Activated CD4-positive, alpha-beta T cell treated with anti-CD3 and anti-CD28 coated beads for 1 hour (primary cell): ENCODE measurements at places on chromosomes 4 and X.

DNA sequence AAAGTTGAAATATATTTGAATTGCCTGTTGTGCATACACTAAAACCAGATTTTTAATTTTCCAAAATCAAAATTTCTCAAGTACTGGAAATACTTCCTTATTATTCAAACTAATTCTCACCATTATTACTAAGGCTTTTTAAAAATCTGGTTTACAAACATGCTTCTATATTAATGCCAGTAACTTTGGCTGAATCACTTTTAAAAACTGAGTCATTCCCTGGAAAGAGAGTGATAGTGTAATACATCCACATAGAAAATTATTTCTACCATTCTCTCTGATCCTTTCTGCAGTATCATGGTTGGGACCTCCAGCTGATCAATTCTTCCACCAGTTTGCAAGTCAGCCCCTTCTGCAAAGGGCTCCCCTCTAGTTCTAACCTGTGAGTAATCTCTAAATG, 165.3 kb upstream of the FAM241A start:
- no peak for DNase-seq

DNA sequence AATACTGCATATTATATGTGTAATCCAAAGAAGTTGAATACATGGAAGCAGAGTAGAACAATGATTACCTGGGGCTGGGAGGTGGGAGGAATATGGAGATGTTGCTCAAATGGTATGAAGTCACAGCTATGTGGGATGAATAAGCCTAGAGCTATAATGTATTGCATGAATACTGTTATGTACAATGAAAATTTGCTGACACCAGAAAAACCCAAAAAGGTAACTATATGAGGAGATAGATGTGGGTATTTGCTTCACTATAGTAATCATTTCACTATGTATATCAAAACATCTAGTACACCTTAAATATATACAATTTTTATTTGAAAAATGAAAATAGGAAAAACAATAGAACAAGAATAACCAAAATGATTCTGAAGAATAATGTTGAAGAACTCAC, 11.2 kb downstream of the PAGE3 start:
- no peak for DNase-seq

GRCh38 chr4:53522334-53522733, 69.0 kb downstream of the LNX1 start:
- DNase-seq, result no peak

GRCh38 chrX:29145316-29145715, 558.1 kb downstream of the IL1RAPL1 start:
- DNase-seq, result no peak

GRCh38 chr4:139822391-139822790, 156.8 kb downstream of the MGST2 start:
- DNase-seq, result no peak

DNA sequence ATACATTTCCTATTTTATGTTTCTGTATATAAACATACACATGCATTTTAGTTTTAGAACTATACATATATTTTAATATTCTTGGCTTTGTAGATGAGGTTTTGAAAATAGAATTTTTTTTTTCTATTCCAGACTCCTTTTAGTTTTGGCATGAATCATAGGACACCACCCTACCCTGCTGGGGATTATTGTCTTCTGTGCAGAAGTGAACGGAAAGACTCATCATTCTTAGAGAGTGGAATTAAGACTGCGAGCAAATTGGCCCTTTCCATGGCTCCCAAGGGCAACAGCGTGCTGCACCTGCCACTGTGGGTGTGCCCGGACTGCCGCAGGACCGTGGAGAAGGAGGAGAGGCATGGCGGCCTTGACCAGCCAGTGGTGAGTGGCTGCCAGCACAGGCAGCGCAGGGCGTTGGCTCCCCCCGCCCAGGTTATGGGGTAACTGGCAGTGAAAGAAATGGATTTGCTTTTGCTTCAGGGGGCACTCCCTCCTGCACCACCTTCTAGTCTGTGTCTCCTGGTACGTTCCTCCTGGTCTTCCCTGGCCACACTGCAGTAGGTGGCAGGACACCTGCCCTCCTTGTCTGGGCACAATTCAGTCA, 59.6 kb downstream of the FAM193A start:
- no peak for DNase-seq

GRCh38 chr4:168656055-168656660, 159.3 kb downstream of the PALLD start:
- DNase-seq, result no peak

DNA sequence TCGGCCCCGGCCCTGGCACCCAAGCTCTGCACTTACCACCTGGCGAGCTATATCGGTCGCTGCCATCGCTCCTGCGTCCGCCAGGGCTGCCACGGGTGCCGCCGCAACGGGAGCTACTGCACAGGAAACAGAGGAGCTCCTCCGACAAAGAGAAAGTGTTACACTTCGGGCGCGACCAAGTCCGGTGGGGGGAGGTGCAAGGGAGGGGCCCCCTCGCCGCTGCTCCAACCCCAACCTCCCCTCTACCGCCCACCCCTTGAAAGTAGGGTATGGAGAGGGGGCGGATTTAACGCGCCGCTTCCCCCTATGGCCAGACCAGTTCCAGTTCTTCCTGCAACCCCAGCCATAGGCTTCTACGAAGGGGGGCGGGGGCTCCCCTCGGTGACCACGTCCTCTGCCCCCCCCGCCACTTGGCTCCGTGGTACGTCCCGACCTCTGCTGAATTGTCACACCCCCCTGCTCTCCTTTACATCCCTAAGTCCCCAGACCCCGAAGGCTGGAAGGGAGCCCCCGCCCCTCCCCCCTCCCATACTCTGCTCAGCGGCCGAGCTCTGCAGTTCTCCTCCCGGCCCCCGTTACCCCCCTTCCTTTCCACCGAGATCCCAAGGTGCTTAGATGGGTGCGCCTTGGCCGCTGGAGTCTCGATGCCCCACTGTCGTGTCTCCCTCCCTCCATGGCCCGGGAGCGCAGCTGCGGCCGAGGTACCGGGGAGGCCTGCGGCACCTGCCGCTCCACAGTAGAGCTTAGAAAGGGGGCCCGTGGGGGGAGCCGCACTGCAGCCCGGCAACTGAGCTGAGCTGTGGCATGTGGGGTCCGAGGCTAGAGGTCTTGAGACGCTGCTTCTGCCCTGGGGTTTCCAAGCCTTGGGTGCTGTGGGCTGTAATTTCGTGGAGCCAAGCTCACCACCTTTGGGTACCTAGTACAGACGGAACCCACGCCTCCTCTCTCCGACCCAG, at the start of gene SEPTIN6:
Gene SEPTIN6, minus strand, starts transcription at position 129 of the 956 bp plus-strand sequence. Its CDS starts 63 bp downstream, at position 66.
- peak; percentile 71 for DNase-seq

DNA sequence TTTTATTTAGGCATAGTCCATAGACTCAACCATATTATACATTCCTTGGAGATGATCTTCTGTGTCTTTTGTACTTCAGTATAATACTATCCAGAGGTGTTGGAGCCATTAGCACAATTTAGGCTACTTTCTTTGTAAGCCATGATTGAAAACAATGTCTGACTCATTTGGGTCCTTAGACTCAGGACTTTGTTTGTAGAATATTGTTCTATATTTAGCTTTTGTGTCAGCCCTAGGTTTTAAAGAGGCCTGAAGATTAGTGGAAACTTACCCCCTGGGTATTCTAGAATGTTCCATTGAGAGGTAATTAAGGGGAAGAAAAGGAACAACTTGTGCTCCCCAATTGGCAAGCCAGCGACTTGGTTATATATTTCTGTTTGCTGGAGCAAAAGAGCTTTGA, 145.2 kb upstream of the SCML1 start:
- DNase-seq, result no peak

GRCh38 chrX:18733287-18733686, 25.8 kb downstream of the PPEF1 start:
- no peak for DNase-seq

DNA sequence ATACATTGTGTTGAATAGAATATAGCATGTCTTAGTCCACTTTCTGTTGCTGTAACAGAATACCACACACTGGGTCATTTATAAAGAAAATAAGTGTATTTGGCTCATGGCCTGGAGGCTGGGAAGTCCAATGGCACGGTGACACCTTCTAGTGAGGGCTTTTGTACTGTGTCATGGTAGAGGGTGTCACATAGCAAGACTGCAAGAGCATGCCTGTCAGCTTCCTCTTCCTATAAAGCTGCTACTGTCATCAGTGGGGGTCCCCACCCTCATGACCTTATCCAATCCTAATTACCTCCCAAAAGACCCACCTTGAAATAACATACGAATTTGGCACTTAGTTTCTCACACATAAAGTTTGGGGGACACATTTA, 193.2 kb downstream of the PTTG2 start:
- no peak for DNase-seq

- no peak for DNase-seq
Measured at GRCh38 chr4:184792950-184793555, 32.7 kb downstream of the ACSL1 start.

GRCh38 chrX:8204943-8205342, 33.9 kb upstream of the VCX2 start:
- DNase-seq, result no peak

- no peak for DNase-seq
Measured at GRCh38 chr4:133124746-133125145, 24.3 kb upstream of the PCDH10 start.

- DNase-seq, result no peak
Measured at GRCh38 chr4:38045289-38045988, 85.2 kb downstream of the PTTG2 start.

GRCh38 chr4:81965454-81965853, 408.3 kb downstream of the HNRNPD start:
- DNase-seq, result no peak

DNA sequence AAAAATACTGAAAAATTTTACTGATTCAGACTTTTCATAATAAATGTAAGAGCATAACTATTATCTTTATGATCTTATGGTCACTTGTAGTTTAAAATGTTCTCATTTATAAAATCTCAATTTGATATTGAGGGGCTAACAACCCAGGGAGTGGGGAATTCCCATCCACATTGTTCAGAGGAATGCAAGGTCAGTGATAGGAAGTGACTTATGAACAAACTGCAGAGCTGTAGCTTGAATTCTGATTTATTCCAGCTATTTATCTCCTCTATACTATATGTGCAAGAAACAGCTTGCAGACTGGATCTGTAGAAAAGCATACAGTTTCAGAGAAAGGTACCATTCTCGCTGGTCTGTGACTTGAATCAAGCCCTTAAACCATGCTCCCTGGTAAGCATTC, 61.6 kb downstream of the SEC24D start:
- DNase-seq, result no peak

- DNase-seq, result no peak
Measured at GRCh38 chr4:173145131-173145530, 23.5 kb upstream of the GALNT7 start.

GRCh38 chrX:129726307-129727111, 12.3 kb upstream of the XPNPEP2 start:
- no peak for DNase-seq

- DNase-seq, result no peak
Measured at GRCh38 chr4:180751009-180751408, 1492.2 kb upstream of the TENM3 start.

GRCh38 chrX:134603806-134604700, 54.2 kb downstream of the PLAC1 start:
- no peak for DNase-seq

DNA sequence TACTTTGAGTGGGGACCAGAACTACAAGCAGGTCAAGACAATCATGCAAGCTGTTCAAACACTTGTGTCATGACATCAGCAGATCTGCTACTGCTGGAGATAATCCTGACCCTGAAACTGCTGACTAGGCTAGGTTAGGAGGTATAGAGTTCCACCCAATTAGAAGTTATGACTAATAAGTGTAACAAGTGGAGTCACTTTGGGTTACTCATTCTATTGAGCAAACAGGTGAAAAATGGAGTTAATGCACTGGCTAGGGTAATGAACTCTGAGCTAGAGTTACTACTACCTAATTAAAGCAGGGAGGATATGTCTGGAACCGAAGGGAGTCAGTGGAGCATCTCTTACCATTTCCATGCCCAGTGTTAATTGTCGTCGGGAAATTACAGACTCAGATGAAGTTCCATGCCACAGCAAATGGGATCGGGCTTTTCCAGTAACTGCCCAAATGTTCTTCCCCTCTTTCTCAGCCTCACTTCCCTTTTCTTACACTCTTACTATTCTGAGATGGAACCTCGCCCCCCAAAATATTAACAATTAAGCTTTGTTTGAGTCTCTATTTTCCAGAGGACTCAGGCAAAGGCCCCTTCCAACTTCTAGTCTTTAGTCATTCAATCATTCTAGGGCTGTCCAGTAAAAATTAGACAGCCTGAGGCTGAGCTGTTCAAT, 19.8 kb upstream of the MANBA start:
- no peak for DNase-seq

DNA sequence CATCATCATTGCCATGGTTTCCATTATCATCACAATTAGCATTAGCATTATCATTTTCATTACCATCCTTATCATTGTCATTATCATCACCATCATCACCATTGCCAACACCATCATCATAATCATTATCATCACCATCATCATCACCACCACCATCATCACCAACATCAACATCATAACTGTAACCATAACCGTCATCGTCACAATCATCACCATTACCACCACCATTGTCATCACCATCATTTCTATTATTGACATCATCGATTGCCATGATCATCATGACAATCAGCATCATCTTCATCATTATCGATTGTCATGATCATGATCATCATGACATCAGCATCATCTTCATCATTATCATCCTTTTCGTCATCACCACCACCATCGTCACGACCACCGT, 88.9 kb upstream of the MSX1 start:
- no peak for DNase-seq

- no peak for DNase-seq
Measured at GRCh38 chrX:129323115-129323514, 200.2 kb downstream of the SMARCA1 start.

- DNase-seq, result no peak
Measured at GRCh38 chr4:24971192-24971591, 58.4 kb upstream of the CCDC149 start.

- DNase-seq, result no peak
Measured at GRCh38 chr4:151808120-151808529, 47.3 kb upstream of the GATB start.

- DNase-seq, result no peak
Measured at GRCh38 chr4:138242834-138243156, 646 bp upstream of the SLC7A11 start.

- no peak for DNase-seq
Measured at GRCh38 chr4:6226506-6226905, 26.2 kb upstream of the JAKMIP1 start.

- no peak for DNase-seq
Measured at GRCh38 chr4:65665771-65666523, 4.3 kb downstream of the EPHA5 start.

DNA sequence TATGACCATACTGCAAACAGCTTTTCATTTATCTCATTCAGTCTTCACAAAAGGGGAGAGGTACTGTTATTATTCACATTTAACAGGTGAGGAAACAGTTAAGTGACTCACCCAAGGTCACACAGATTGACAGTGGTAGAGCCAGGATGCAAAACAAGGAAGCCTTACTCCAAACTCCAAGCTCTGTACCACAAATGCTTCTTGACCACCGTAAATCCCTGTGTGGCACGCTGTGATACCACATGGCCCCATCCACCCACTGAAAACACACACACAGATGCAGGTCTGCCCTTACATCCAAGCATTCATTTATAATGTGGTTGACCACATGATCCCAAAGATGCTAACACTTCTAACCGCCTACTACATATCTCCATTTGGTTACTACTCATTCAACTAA, 129.5 kb downstream of the TSPAN5 start:
- no peak for DNase-seq
